ENCODE measurements at places on chromosomes 6 and 20.

- no peak for ATAC-seq
These were observed 6.4 kb downstream of the ZNF512B start for GRCh38 chr20:63963348-63963741.

DNA sequence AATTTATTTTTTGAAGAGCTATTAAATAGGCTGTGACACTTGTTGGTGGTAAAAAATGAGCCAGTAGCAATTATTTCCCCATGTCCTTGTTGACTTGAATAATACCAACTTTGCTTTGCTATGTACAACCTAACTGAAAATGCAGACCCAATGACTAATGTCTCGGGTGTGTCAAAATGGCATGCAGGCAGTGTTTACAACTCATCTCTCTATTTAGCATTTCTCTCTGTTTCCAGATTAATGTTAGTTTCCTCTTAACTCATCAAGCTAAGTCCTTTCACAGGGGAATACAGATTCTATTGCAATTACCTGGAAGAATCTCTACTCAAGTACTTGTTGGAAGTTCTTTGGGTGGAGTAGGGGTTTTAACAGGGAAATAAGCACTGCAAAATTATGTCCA is 504.4 kb downstream of the BCKDHB start:
- no peak for ATAC-seq

GRCh38 chr6:48670546-48670945 is 559.5 kb upstream of the PTCHD4 start:
- ATAC-seq: no peak

- no peak for ATAC-seq
These were observed 12.2 kb upstream of the TAF8 start for GRCh38 chr6:42038163-42038562.

DNA sequence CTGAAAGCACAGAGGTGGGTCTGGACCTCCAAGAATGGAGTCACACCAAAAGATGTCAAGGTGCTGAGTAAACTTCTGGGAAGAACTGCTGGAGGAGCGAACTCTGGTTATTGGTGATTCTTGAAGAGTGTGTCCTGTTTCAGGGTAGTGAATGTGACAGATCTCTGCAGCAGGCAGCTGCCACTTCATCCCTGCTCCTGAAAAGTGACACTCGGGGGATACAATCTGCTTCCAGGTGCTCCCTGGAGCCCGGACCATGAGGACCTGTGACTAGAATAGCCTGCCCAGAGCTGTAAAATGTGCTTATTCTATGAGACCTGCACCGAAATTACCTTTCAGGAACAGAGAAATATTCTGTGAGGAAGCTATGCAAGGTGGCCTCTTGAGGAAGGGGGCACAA is 191.1 kb downstream of the FOXC1 start:
- ATAC-seq: no peak

GRCh38 chr20:35226126-35226883 is at the start of gene MMP24:
TSS of gene MMP24 (plus strand) at chr20:35226690. CDS start at chr20:35226739, 49 bp downstream.
- no peak for ATAC-seq

DNA sequence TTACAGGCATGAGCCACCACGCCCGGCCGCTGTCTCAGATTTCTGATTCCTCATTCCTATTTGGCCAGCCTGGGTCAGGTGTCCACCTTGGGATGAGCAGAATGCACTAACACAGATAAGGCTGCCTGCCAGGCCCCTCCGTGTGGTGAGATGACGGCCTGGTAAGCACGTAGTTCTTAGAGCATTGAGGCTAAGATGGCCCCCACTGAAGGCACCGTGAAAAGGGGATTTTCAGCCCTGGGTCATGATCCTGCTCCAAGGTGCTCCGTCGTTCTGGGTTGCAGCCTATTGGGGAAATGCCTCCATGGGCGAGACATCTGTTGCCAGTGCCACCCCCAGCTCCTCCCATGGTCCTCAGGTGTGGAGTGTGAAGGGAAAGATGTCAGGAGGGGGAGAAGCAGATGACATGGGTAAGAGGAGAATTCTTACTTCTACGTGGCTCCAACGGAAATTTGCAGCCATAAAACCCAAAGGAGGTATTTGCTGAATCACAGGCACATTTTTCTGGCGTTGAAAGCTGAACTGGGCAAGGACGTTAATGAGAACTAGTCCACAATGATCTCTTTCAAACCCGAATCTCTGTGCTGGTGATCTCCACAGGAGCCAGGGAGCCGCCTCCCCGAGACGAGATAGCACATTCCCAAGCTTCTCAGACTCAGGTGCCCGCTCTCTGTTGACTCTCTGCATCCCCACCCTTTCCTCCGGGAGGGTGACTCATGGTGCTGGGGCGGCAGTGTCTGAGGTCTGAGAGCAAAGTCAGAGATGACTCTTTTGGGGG is 34.0 kb upstream of the BMP6 start:
- ATAC-seq: peak; percentile 36

DNA sequence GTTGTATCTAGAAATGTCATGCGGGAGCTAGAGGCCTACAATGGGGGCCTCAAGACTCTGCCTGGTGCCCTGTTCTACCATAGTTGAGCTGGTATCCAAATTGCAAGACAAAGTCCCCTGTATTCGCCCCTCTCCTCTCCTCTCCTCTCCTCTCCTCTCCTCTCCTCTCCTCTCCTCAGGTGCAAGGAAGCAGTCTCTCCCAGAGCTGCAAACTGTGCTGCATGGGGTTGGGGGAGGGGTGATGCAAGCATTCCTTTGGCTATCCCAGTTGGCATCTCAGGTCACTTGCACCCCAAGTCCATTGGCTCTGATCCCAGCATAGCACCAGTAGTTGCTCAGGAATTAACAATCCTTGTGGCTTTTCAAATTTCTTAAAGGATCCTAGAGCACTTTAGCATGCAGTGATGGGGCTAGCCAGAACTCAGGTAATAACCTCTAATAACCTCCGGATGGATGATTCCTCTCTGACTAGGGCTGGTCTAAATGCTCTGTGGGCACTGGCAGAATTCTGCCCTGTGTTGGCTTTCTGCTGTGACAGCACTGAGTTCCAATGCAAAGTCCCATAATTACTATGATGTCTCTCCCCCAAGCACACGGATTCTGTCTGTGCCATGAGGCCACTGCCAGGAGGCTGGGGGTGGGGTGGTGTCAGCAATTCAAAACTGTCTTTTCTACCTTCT is 35.3 kb downstream of the TAF11 start:
- ATAC-seq: no peak

GRCh38 chr6:15577550-15578171 is 85.2 kb downstream of the DTNBP1 start:
- no peak for ATAC-seq

GRCh38 chr6:11270030-11271027 is 37.9 kb upstream of the NEDD9 start:
- ATAC-seq: no peak

- ATAC-seq: no peak
These were observed 504.0 kb upstream of the PTCHD4 start for GRCh38 chr6:48615041-48615440.

DNA sequence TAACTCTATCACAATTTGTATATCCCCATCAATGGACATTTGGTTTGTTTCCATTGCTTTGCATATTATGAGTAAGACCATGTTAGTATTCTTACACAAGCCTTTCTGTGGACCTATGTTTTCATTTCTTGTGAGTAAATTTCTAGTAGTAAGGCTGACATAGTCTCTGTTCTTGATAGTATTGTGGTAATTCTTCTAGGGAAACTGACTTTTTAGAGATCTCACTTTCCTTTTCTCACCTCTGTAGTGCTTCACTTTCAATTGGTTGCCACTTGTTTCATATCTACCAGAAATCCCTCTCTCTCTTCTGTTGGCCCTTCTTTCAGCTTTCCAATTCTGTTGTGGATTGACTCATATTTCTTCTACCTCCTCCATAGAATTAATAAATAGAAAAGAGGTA is 8.5 kb downstream of the ISM1 start:
- no peak for ATAC-seq

GRCh38 chr6:43738877-43739641 is 31.0 kb upstream of the VEGFA start:
- ATAC-seq: no peak

- ATAC-seq: no peak
These were observed 228.6 kb downstream of the KCNQ5 start for GRCh38 chr6:72850469-72850868.

GRCh38 chr6:55636406-55637102 is 57.6 kb upstream of the HMGCLL1 start:
- no peak for ATAC-seq

DNA sequence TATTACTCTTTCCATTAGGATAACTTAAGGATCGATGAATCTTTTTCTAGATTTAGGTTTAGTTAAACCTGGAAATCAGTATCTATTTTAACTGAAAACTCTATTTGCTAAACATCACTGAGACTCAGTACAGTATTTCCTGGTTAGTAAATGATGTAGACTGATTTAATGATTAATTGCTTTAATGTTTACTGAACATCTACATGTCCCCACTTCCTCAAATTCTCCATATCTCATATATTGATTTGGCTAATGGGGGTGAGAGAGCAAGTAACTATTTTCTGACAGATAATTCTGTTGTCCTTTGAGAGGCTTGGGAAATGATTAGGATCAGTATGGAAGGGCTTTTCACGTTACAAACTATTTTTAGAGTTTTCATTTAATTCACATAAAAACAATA is 10.3 kb downstream of the MKKS start:
- no peak for ATAC-seq

- ATAC-seq: peak; percentile 8
These were observed 33.5 kb downstream of the CARMIL1 start for GRCh38 chr6:25312703-25313102.
